ENCODE measurements at places on chromosomes 4 and X.

- DNase-seq: no peak
These were observed 277.3 kb upstream of the HAND2 start for GRCh38 chr4:173807347-173807746.

DNA sequence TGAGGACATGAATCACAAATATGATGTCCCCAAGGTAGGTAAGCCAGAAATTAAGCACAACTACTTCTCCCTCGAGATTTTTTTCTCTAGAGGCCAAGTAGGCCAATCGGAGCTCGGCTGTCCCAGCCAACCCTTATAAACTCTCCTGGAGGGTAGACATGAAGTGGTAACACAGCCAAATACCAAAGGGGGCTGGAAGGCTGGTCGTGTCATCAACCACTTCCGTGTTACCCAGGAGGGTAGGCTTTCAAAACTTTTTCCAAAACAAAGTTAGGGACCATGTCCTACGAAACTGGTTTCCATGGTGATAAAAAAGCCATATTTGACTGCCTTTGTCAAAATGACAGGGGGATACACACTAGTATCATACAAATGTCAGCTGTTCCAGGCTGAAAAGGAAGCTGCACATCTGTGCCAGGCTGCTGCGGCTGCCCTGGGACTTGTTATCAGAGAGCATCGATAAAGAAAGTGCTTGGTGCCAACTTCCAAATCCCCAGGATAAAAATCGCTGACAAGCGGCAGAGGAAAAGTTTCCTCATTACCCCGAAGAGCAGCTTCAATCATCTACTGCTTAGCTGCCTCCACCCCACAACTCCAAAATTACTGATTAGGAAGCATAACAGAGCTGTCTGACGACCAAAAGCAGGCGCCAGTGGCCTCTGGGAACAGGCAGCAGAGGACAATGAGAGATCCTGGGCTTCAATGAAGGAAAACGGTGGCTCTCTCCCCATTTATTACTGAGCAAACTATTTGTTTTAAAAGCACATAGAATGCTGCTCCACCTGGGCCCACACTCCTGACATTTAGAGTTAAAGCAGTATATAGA lies 20.8 kb downstream of the BCOR start:
- DNase-seq: no peak

DNA sequence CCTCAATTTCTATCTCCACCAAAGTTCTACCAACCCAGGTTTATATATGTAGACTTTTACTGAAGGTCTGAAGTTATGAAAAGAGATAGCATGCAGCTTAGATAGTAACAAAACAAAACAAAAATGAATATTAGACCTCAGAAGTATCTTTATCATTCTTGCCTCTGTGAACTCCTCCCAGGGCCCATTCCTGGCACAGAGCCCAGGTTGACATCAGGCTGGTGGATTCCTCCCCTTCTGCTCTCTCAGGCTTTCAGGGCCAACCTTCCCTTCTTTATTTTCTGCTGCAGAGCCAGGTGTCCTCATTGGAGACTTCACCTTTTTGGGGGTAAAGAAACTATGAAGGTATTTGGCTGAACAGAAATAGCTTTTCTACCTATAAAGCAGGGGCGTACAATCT lies 112.8 kb upstream of the PITX2 start:
- no peak for DNase-seq

GRCh38 chr4:85686398-85686797 lies 211.4 kb downstream of the ARHGAP24 start:
- no peak for DNase-seq

GRCh38 chrX:23952984-23953907 lies 45.4 kb downstream of the CXorf58 start:
- DNase-seq: no peak

GRCh38 chr4:39406763-39407583 lies at the start of gene KLB:
TSS of gene KLB (plus strand) at chr4:39406930. CDS start at chr4:39406950, 20 bp downstream.
- no peak for DNase-seq

GRCh38 chr4:106355193-106355592 lies 13.4 kb downstream of the GIMD1 start:
- no peak for DNase-seq

GRCh38 chr4:166802346-166802745 lies 431.9 kb downstream of the SPOCK3 start:
- DNase-seq: no peak

DNA sequence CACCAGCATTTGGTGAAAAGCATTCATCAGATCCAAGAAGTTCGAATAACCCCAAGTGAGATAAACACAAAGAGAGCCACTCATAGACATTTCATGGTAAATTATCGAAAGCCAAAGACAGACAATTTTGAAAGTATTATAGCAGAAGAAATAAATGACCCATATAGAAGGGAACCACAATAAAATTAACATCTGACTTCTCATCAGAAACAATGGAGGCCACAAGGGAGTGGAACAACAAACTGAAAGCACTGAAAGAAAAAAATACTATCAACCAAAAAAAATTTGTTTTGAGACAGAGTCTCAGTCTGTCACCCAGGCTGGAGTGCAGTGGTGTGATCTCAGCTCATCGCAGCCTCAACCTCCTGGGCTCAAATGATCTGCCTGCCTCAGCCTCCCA lies 12.3 kb downstream of the DUSP9 start:
- no peak for DNase-seq

GRCh38 chr4:163701916-163702315 lies 207.4 kb downstream of the TMA16 start:
- no peak for DNase-seq

DNA sequence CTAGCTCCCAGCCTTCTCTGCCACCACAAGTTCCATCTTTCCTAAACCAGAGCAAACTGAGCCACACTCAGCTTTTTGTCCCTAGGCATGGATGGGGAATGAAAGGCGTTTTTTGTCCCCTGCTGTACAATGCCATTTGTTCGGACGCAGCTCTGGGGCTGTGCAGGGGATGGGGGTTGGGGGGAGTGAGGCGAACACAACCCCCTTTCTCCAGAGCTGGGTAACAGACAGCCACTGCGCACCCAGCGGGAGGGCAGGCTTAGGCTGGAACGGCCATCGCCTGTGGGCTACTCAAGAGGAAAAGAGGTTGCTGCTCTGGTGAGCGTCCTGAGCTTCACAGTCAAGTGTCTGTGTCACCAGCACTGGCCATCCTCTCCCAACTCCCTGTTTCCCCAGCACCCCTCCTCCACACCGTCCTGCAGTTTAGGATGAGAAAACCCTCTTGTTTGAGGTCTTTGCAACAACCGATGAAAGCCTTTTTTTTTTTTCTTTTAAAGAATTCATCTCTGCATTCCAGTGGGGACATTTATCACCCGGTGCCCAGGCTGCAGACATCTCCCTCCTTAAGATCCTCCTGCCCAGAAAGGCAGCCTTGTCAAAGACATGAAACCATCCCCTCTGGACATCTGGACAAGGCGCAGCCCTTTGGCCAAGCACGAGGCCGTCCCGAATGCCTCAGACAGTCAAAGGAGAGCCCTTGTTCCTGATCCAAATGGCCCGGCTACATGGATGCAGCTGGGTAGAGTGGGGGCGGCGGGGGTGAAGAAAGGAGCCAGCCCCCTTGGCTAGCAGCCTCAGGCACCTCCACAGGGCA lies 419.6 kb downstream of the BCOR start:
- peak; percentile 75 for DNase-seq

- DNase-seq: no peak
These were observed 1477.2 kb upstream of the TENM3 start for GRCh38 chr4:180766045-180766444.

- DNase-seq: no peak
These were observed 185.8 kb upstream of the STK26 start for GRCh38 chrX:131837325-131837724.

DNA sequence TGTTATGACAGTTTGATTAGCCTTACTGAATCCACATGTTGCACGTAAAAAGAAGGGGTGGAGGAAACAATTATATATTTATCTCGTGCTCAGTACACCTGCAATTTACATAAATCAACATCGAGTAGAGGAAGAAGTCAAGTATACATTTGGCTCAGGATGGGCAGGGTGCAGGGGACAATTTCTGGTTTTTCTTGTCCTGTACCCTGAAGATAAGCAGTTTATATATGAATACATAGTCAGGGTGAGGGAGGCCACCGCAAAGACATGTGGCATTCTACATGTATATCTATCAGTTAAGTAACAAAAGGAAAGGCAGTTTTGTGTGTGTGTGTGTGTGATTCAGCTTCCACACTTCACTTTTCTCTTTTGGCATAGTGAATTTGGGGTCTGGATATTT lies 11.1 kb upstream of the EREG start:
- DNase-seq: no peak

- DNase-seq: no peak
These were observed 106.9 kb upstream of the MID1IP1 start for GRCh38 chrX:38694394-38694793.

- DNase-seq: peak; percentile 15
These were observed 316.7 kb upstream of the IGFBP7 start for GRCh38 chr4:57426779-57427395.

DNA sequence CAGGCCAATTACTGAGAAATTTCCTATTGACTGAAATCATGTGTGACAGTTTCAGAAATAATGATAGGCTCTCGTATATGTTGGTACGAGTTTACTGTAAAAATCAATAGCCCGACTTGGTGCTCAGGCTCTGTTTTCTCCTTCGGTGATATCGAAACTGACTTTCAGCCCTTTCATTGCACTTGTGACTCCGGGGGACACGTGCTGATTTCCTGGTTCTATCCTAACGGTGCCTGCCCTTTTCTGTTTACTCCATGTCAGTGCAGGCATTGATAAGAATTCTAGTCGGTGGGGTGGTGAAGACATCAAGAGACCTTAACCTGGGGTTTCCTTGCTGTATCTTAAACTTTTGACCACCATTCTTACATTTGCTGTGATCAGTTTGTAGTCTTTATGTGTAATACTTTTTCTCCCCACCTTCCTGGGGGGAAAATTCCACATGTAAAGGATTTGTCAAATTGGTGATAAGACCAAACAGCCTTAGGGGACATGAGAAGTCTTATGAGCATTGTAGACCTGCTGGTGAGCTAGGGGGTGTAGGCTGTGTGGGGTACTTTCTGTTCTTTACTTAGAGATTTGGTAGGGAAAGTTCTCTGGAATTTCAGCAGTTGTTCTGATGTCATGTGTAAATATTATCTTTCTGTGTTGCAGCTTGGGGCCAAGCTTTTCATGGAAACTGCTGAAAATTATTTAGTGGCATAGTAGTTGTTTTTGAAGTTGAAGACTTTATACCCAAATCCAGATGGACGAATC lies 52.7 kb downstream of the TMEM131L start:
- DNase-seq: no peak

DNA sequence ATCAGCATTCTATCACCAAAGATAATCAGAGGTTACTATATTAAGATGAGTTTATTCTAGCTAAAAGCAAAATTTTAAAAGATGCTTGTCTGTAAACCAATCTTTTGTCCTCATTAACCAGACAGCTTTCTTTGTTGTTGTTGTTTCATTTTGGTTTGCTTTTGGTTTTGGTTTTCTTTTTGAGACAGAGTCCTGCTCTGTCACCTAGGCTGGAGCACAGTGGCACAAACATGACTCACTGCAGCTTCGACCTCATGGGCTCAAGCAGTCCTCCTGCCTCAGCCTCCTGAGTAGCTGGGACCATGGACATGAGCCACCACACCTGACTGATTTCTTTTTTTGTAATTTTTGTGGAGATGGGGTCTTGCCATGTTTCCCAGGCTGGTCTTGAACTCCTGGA lies 102.9 kb downstream of the COX18 start:
- no peak for DNase-seq

DNA sequence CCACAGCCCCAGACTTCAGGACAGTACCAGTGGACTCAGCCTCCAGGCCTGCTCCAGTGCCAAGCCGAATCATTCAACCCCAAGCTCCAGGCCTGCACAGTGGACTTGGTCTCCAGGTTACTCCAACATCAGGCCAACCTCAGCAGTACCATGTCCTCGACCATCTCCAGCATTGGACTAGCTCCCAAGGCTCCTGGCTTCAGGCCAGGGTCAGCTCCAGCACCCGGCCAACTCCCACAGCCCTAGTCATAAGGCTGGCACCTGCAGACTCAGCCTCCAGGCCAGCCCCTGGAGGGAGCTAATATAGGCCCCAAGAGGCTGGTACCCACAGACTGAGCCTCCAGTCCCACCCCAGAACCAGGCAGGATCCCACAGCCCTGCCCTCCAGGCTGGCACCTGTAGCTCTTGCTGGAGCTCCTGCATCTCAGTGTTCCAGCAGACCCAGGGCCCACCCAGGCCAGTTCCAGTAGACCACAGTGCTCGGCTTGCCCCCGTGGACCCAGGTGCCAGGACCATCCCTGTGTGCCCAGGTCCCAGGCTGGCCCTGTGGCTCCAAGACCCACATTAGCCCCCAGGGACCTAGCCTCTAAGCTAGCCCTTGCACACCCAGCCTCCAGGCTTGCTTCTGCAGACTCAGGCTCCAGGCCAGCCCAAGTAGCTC lies 25.6 kb downstream of the ZMAT1 start:
- DNase-seq: no peak

DNA sequence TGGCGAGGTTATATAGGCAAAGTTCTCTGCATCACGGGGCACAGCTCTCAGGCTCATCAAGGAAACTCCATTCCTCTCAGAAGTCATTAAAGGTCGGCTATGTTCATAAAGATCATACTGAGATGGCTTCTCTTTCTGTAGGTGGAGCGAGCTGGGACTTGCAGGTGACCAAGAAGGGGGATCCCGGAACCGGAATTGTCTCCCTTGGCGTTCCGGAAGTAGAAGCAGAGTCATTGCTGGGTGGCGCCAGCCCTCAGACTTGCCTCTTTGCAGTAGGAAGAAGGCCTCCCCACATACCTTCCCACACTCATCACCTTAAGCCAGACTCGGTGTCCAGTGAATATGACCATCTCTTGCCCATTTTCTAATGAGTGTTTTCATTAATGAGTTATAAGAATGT lies 17.9 kb upstream of the HPGD start:
- no peak for DNase-seq

DNA sequence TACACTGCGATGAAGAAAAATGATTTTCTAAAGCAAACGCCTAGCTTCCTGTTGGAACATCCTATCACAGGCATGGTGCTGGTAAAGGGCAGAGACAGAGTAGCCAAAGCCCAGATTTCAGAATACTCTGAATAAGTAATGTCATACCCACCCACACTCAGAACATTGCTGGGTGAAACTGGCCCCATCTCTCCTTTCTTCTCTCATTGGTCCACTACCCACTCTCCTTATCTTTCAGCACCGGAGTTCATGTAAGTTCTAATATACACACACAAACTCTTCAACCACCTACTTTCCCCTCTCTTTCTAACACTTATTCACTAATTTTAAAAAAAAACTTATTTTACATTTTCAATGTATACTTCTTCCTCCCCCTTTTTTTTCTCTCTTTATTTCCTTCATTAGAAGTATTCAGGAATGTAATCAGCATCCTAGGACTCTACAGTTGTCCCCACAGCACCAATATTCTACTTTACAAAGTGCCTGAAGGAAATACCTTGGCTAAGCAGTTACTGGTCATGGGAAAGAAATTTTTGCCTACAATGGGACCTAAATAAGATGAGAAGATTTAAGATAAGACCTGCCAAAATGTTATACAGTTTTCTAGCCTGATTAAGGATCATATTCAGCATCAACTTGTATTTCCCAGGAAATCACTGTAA lies 63.0 kb downstream of the SEC24D start:
- no peak for DNase-seq

GRCh38 chr4:110510955-110511544 lies 35.1 kb downstream of the ENPEP start:
- DNase-seq: no peak

GRCh38 chr4:94011190-94011589 lies 182.6 kb downstream of the ATOH1 start:
- DNase-seq: no peak

- no peak for DNase-seq
These were observed 379.1 kb upstream of the TEX13C start for GRCh38 chrX:124940531-124940930.

- DNase-seq: no peak
These were observed 19.6 kb upstream of the TET2 start for GRCh38 chr4:105127170-105127445.

GRCh38 chr4:56040842-56041241 lies 92.1 kb downstream of the CEP135 start:
- no peak for DNase-seq
